ENCODE measurements at places on chromosomes 1 and 21.

DNA sequence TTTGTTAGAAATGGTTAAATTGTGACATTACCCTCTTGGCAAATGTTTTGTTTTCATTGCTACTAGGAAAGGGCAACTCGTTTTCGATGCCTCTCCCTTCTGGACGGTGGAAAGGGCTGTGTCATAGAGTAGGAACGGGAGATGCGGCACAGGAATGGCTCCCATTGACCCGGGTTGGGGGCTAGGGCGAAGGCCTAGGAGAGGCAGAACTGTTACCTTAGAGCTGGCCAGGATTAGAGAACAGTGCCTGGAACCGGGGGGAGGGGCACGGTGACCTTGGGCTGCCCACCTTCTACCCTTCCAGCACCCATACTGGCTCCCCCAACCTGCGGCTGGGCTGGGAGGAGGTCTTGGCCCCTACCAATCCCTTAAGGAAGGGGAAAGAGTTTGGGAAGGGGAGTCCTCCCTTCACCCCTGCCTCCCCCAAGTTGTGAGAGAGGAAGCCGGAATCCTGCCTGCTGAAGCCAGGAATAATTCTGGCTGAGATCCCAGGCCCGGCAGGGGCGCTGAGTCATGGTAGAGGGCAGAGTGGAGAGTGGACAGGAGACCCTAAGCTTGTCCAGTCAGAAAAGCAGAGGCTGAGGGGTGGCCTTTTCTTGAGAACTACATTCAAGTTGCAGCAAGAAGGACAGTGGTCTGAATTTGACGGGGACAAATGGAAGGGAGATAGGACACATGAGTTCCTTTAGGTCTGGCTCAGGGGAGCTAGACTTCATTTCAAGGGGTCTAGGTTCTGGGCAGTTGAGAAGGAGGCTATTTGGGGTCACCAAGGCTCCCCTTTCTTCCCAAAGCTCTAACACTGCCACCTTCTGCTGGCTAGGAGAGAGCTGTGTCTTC lies 8.2 kb downstream of the LMNA start:
- DNase-seq = no peak

DNA sequence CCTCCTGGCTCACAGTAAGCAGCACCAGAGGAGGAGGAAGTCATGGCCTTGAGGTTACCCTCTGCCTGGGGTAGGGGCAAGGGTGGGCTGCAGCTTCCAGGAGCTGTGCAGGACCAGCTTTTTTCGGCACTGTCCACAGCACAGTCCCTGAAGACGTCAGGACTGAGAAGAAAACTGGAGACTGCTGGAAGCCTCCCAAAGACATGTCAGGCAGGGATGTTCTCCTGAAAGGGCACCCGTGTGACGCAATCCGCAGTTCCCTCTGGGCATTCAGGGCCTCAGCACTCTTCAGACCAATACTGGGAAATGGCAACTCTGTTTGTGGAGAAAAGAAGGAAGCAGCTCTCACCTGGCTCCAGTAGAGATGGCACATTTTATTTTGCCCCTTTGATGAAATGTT lies 64.8 kb upstream of the TENT5C start:
- DNase-seq = no peak

GRCh38 chr1:231750818-231751362 lies 124.3 kb downstream of the DISC1 start:
- DNase-seq = no peak

DNA sequence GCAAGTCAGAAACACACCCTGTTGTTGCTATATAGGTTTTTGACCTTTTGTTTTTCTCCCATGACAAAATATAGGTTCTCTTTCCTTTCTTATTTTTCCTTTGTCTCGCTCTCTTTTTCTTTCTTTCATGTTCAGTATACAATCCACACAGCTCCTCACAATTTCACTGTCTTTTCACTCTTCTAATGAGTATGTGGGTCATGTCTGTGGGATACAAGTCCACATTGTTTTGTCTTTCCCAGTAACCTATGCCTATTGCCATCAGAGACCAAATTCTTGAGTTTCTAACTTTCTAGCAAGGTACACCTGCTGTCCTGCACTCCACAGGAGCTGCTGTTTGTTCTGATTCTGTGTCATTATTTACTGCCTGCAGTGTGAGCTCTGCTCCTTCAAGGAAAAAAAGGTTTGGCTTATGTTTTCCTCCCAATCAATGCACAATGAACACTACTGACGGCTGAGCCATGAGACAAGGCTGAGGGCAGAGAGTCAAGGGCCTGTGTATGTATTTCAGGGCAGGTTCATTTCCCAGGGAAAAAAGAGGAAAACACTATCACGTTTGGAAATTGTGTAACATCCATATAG lies 453.8 kb downstream of the NEGR1 start:
- DNase-seq = no peak

GRCh38 chr1:178536844-178537371 lies 24.0 kb downstream of the TEX35 start:
- no peak for DNase-seq

GRCh38 chr1:15851210-15852035 lies 3.9 kb downstream of the SPEN start:
- DNase-seq = no peak

- no peak for DNase-seq
Measured at GRCh38 chr1:51661081-51661518, 44.2 kb downstream of the OSBPL9 start.

GRCh38 chr1:7253118-7253480 lies 467.8 kb downstream of the CAMTA1 start:
- DNase-seq = no peak

GRCh38 chr1:219179293-219179692 lies 5.6 kb downstream of the LYPLAL1 start:
- no peak for DNase-seq

DNA sequence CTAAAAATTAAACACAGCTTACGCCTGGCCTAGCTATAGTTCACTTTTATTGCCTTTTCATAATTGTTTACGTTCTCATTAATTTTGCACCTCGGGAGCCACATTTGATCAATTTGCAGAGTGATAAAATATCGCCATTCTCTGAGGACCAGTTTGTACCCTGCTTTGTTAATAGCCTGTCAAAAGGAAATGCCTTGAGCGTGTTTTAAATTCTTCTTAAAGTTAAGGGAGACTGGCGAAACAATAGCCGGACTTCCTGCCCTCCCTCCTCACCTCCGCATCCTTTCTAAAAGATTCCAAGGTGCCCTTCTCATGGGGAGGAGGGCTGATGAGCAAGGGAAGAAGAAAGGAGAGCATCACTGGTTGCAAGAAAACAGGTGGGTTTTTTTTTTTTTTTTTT lies 271.6 kb downstream of the KCNJ6 start:
- no peak for DNase-seq

DNA sequence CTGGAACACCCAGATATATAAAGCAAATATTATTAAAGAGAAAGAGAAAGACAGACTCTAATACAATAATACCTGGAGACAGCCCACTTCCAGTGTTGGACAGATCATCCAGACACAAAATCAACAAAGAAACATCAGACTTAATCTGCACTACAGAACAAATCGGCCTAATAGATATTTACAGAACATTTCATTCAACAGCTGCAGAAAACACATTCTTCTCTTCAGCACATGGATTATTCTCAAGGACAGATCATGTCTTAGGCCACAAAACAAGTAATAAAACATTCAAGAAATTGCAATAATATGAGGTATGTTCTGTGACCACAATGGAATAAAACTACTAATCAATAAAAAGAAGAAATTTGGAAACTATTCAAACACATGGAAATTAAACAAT lies 398.3 kb upstream of the DUSP10 start:
- no peak for DNase-seq

DNA sequence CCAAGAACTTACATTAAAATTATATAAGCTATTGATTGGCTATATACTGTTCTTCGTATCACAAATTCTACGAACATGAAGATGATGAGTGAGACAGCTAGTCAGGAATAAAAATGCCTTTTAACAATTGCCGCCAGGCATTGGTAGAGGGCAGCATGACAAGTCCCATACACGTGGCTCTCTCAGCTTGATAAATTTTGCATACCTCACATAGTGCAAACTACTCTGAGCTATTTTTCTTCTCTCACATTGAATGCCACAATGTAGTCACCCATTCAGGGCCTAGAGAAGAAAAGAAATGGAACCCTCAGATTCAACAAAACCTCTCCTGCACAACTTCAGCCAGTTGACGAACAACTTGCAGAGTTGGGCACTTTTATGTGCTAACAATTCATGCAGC lies 27.0 kb upstream of the FMO2 start:
- no peak for DNase-seq

DNA sequence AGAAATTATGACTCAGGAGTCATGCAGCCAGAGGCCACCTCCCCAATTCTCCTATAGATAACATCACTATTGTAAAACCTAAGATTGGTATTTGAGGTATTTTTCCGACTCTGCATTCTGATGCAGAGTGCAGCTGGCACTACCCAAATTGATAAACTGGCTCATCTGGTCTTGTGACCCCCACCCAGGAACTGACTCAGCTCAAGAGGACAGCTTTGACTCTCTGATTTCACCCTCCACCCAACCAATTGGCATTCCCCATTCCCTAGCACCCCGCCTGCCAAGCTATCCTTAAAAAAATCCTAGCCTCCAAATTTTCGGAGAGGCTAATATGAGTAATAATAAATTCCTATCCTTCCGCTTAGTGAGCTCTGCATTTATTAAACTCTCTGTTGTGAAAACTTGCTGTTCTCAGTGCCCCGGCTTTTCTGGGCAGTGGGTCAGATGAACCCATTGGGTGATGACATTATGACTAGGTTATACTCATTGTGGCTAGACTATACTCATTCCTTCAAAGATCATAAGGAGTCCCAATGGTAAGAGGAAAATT lies 39.4 kb upstream of the EPS15 start:
- no peak for DNase-seq

GRCh38 chr1:159008744-159009188 lies 941 bp upstream of the IFI16 start:
- no peak for DNase-seq

GRCh38 chr1:162381941-162382750 lies 618 bp downstream of the C1orf226 start:
- no peak for DNase-seq

- DNase-seq = peak; percentile 79
Measured at GRCh38 chr1:72724951-72725861, 442.9 kb upstream of the NEGR1 start.

GRCh38 chr1:179575497-179576314 lies at the start of gene NPHS2:
NPHS2 (minus strand) TSS chr1:179575948; CDS start chr1:179575864, 84 bp downstream.
- peak; percentile 48 for DNase-seq

- DNase-seq = no peak
Measured at GRCh38 chr21:36551321-36551720, 71.4 kb upstream of the CLDN14 start.

GRCh38 chr1:161864577-161864976 lies 98.5 kb downstream of the ATF6 start:
- DNase-seq = no peak

GRCh38 chr1:180923021-180923841 lies 10.5 kb downstream of the KIAA1614 start:
- DNase-seq = peak; percentile 80

- no peak for DNase-seq
Measured at GRCh38 chr1:40299366-40300248, 17.5 kb downstream of the COL9A2 start.

- DNase-seq = peak; percentile 66
Measured at GRCh38 chr1:63148825-63149645, 173.3 kb upstream of the FOXD3 start.

GRCh38 chr1:4960782-4961475 lies 306.5 kb downstream of the AJAP1 start:
- no peak for DNase-seq

DNA sequence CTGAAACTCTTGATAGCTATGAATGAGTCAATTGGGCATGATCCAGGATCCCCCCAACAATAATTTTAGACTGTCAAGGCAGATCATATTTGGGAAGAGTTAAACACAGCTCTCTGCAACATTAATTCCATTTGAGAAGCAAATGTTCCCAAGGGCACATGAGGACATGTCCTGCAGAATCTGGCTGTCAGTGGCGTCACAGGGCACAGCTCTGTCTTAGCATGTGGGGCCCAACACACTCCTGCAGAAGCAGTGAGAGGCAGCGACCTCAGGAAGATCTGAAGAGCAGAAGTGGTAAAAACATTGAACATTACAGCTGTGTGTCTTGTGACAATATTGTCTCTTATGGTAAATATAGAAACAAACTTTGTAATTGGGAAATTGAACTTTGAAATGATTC lies 197.1 kb upstream of the PBX1 start:
- DNase-seq = no peak

- DNase-seq = peak; percentile 22
Measured at GRCh38 chr1:116571215-116571919, 541 bp upstream of the CD58 start.

GRCh38 chr1:45516465-45516864 lies 5.2 kb downstream of the PRDX1 start:
- no peak for DNase-seq

GRCh38 chr1:12069623-12070244 lies 6.6 kb downstream of the TNFRSF8 start:
- no peak for DNase-seq

DNA sequence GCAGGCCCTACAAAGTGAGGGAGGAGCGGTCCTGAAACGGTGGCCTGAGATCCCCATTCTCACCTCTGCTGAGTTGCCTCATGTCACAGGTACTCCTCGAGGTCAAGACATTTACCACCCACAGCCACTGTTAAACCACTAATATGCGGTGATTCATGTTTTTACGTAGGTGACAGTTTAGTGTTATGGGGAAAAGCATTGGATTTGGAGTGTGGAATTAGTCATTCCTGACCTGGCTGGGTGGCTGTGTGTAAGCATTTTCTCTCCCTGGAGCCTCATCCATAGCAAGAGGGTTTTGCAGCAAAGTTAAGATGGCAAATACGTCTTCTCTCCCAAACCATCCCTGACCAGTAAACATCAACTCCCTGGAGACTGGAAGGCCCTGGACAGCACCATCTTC lies 57.8 kb upstream of the KCNJ6 start:
- DNase-seq = no peak

GRCh38 chr21:42316891-42317290 lies 1.7 kb upstream of the TFF3 start:
- no peak for DNase-seq

DNA sequence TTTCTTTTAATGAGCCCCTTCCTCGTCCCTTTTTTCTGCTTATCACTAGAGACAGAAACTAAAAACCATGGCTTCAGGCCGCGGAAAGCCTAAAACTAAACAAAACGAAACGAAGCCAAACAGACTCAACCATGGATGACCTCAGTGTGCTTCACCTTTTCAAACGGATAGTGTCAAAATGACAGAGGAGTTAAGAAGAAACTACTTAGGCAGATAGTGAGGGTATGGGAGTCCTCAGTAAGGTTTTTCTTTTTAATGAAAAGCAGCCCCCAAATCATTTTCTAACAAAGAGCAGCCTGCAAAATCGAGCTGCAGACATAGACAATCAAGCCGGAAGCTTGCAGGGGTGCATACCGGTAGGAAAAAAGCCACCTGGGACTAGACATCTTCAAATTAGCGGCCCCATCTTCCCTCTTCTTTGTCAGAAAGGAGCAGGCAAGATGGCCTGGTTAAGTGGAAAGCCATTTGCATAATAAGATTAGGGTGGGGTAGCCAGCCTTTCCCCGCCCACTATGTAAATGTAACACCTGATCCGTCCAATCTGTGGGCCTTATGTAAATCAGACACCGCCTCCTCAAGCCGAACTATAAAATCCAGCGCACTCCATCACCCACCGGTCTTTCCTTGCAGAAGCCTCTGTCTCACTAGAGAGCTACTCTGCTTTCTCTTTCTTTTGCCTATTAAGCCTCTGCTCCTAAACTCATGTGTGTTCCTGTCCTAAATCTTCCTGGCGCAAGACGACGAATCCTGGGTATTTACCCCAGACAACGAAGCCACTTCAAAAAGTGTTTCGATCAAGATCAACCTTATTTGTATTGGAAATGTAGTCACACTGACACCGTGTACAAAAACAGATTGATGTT lies 6.2 kb upstream of the ERO1B start:
- peak; percentile 69 for DNase-seq
